ENCODE measurements at places on chromosomes 3 and 15. TPM values are rescaled to one million over a fixed set of nuclear protein-coding genes. Genes with fewer than 3 reads are reported as not detected.

DNA sequence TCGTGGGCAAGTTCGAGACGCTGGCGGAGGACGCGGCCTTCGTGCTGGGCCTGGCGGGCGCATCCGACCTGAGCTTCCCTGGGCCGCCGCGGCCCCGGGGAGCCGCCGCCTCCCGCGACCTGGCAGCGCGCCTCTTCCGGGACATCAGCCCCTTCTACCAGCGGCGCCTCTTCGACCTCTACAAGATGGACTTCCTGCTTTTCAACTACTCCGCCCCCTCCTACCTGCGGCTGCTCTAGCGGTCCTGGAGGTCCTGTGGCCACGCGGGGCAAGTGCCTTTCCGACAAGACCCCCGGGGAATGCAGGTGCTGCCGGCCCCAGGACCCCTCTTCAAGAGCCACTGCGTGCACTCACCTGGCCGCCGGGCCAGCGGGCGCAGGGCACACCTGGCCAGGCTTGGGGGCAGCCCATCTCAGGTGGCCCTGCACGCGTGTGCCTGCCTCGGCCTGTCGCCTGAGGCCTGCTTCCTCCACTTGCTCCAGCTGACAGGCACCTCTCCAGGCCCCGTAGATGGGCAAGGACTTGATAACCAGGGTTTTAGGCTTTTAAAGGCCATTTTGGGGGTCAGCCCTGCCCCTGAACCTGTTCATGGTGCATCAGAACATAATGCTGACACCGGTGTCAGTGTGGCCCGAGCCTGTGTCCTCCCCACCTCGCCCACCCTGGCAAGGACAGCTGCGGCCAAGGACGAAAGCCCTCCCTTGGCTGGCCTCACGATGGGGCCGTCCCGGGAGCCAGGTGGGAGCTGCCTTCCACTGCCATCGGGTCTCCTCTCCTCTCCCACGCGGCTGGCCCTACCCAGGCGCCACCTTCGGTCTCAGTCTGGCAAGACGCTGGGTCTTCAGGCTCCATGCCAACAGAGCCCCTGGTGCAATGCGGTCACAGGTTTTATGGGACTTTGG, 16.1 kb downstream of the C3orf22 start:
- no peak for DNase-seq

GRCh38 chr15:41556677-41557076, 2.3 kb upstream of the TYRO3 start:
- no peak for DNase-seq

DNA sequence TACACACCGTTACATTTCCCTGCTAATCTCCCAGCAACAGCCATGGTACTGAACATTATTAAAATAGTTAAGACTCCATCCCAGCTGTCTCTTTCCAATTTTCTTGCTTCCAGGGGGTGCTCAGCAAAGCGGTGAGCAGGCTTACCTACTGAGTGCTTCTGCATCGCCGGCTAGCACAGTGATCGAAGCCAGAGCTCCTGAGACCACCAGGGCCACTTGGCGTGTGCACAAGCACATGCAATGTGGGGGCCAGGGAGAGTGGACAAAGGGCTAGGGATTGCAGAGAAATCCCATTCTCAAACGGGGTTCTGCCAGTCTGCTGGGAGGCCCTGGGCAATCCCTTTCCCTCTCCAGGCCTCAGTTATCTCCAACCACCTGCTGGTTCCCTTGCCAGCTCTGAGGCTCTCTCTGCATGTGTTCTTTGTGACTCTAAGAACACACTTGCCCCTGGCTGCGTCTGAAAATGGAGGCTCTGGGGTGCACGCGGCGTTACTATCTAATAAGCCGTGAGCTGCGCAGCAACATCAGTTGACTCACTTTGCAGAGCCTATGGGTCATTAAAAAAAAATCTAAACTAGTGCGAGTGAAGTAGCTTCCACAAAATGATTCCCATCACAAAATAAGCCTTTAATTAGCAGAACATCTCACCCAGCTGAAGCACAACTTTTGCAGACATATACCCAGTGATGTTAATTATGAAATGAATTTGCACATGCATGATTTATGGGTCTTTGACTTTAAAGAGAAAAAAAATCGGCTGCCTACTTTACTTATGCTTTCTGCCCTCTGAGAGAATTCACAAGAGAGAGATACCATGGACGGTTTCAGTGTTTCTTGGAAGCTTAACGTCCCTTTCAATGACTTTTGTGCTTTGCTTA, 271.5 kb downstream of the TLE3 start:
- no peak for DNase-seq

SUSD5 gene
- total RNA-seq = not detected

DNA sequence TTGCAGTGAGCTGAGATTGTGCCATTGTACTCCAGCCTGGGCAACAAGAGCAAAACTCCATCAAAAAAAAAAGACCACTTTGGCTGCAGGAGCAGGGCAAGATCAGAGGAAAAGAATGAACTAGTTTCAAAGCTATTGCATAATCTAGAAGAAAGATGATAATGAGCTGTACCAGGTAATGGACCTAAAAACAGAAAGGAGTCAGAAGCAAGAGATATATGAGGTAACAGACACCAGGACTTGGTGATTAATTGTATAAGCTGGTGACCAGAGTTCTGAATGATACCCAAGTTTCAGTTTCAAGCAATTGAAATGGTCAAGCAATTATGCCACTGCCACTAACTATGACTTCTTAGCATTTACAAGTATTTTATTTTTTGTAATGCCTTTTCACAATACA, 2.9 kb downstream of the POLQ start:
- DNase-seq = no peak
